Stimulated activated naive CD8-positive, alpha-beta T cell treated with anti-CD3 and anti-CD28 coated beads, Interleukin-15, amount 100 ng/mL, for 72 hours (primary cell): ENCODE measurements at places on chromosomes 5 and 9.

DNA sequence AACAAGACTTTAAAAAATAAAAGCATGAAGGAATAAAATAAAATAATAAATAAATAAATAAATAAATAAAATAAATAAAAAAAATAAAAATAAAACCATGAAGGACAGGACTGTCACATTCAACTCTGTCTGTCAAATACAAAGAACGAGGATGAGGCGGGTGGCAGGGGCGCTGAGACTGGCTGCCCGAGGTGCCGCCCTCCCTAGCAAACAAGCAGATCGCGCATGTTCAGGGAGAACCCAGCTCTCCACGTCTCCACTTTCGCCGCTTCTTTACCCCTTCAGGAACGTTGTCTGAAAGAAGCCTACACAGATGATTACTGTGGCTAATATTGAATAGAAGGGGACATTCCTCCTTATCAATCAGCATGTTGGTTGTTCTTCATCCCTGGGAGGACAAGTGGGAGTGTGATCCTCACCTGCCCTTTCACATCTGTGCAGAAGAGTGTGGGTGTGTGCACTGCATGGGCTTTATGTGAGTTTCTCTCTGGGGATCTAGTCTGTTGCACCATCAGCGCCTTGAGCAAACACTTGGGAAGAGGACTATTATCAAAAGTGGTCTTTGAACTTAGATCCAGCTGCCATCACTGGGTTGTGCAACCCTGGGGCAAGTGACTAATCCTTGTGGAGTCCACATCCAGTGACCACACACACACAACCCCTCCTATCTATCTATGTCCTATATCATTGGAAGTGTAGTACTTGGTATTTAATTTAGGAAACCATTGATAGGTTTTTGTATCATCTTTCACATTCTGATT, 399.2 kb downstream of the IRX2 start:
- no peak for DNase-seq

GRCh38 chr5:172782169-172783039, 11.4 kb upstream of the DUSP1 start:
- no peak for DNase-seq

GRCh38 chr9:71721855-71722254, 46.5 kb downstream of the CEMIP2 start:
- no peak for DNase-seq

DNA sequence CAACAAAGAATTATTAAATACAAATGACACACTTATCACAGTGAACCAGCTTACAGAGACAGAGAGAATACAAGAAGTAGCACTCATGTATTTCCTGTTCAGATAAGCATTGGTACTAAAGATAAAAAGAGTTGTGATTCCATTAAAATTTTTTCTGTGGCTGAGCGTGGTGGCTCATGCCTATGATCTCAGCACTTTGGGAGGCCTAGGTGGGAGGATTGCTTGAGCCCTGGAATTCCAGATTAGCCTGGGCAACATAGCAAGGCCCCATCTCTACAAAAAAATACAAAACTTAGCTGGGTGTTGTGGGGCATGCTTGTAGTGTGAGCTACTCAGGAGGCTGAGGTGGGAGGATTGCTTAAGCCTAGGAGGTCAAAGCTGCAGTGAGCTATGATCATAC, 32.9 kb downstream of the FCHO2 start:
- no peak for DNase-seq

GRCh38 chr5:72346398-72346797, 26.2 kb downstream of the PTCD2 start:
- no peak for DNase-seq
